ENCODE measurements at places on chromosomes 3 and 15. TPM values are rescaled to one million over a fixed set of nuclear protein-coding genes. Genes with fewer than 3 reads are reported as not detected.

The CPLX3 gene
- total RNA-seq = not detected

The XYLB gene
- total RNA-seq = 3.7 TPM

The CHDH gene
- 0.25 TPM for total RNA-seq

The ITPKA gene
- 0.46 TPM for total RNA-seq

The RLBP1 gene
- total RNA-seq = not detected

The CFAP91 gene
- total RNA-seq = 0.92 TPM

The GOLGA8S gene
- total RNA-seq = 0.04 TPM

The MB21D2 gene
- total RNA-seq = 9.8 TPM

The CDCP1 gene
- total RNA-seq = 3.7 TPM

The ACKR4 gene
- total RNA-seq = 4.4 TPM

The GUCA1C gene
- not detected for total RNA-seq

The TAGLN3 gene
- total RNA-seq = 0.07 TPM

The IL20RB gene
- total RNA-seq = 0.42 TPM

The COL6A6 gene
- total RNA-seq = not detected

The GOLGA8O gene
- 0.20 TPM for total RNA-seq

The PLOD2 gene
- total RNA-seq = 312 TPM

The OR5K2 gene
- not detected for total RNA-seq

The CRYGS gene
- total RNA-seq = 1.4 TPM

The ATP8B4 gene
- total RNA-seq = not detected

The AQR gene
- total RNA-seq = 23.8 TPM

The HESX1 gene
- 0.40 TPM for total RNA-seq

The PRC1 gene
- 139 TPM for total RNA-seq

The C3orf20 gene
- total RNA-seq = not detected

The COLQ gene
- 0.25 TPM for total RNA-seq

The IGDCC3 gene
- total RNA-seq = not detected

The CLDN16 gene
- not detected for total RNA-seq

The GOLGA8G gene
- total RNA-seq = not detected

The SSR3 gene
- 335 TPM for total RNA-seq

The UROC1 gene
- total RNA-seq = not detected

The FMN1 gene
- total RNA-seq = 0.04 TPM

The PPP1R14D gene
- total RNA-seq = not detected

The KBTBD13 gene
- total RNA-seq = not detected

The MYRIP gene
- 22.4 TPM for total RNA-seq

The STIMATE gene
- 20.3 TPM for total RNA-seq

The OXSR1 gene
- 36.6 TPM for total RNA-seq

The AGBL1 gene
- not detected for total RNA-seq

The KLHL40 gene
- total RNA-seq = not detected

The GPR160 gene
- 2.6 TPM for total RNA-seq

The ALS2CL gene
- total RNA-seq = 5.7 TPM

The CD86 gene
- total RNA-seq = not detected

The REC114 gene
- total RNA-seq = not detected

The TRPC1 gene
- total RNA-seq = 15.0 TPM

The LTF gene
- 0.28 TPM for total RNA-seq

The INSYN1 gene
- total RNA-seq = 0.26 TPM

The STAB1 gene
- total RNA-seq = 189 TPM

The MYLK gene
- total RNA-seq = 24.3 TPM

The CXCR6 gene
- total RNA-seq = not detected

The CCRL2 gene
- total RNA-seq = 6.4 TPM
